ENCODE measurements at places on chromosomes 3 and 15.

DNA sequence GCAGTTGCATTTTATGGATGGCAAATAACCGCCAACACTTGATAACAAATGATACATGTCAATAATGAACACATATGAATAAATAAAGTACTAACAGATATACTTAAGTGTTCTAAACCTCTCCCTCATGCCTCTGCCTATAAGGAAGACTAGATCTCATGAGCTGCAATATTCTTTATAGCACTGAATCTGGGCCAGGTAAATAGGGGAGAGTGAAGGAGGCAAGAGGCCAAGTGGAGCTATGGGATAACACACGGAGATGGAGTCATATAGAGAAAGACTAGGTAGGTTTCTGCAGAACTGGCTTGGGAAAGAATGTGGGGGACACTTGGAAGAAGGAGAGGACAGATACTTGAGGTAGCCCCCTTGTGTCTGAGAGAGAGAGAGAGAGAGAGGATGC lies 354.2 kb upstream of the CFAP20DC start:
- no peaks in the 10 kb centered on the region for H3K36me3 ChIP-seq
- no peak for DNase-seq
- H3K27ac ChIP-seq: no peak overlapping the region
- no peaks in the 10 kb centered on the region for H3K27me3 ChIP-seq
- peaks cover 5% of the 10 kb centered on the region for H3K4me1 ChIP-seq

DNA sequence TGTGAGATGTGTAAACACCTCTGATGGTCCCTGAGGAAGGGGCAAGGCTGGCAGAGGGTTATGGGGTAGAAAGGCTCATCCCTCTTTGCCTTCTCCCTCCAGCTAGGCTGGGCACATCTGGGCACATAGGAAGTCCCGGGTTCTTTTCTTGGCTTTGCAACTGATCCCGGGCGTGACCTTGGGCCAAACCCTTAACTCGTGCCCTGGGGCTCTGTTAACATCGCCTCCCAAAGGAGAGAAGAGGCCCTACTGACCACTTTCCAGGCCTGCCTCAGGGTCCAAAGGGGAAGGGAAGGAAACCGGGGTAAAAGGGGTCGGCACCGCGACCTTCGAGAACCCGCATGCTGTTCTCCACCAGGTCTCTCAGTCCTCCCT lies 549 bp downstream of the C3orf18 start:
- H3K27me3 ChIP-seq: no peaks in the 10 kb centered on the region
- no peak for DNase-seq
- H3K36me3 ChIP-seq: peaks cover 7% of the 10 kb centered on the region
- peak overlapping the region; percentile 69 for H3K4me3 ChIP-seq
- peaks cover 57% of the 10 kb centered on the region for H3K4me1 ChIP-seq
- H3K27ac ChIP-seq: peak overlapping the region; percentile 10

GRCh38 chr15:75051191-75051608 lies 27.8 kb downstream of the PPCDC start:
- H3K27me3 ChIP-seq: no peaks in the 10 kb centered on the region
- peaks cover 22% of the 10 kb centered on the region for H3K36me3 ChIP-seq
- H3K4me3 ChIP-seq: no peak overlapping the region
- peaks cover 15% of the 10 kb centered on the region for H3K4me1 ChIP-seq

GRCh38 chr15:66587749-66588148 lies 22.0 kb upstream of the LCTL start:
- H3K36me3 ChIP-seq: no peaks in the 10 kb centered on the region
- no peak for DNase-seq
- no peak overlapping the region for H3K27ac ChIP-seq

DNA sequence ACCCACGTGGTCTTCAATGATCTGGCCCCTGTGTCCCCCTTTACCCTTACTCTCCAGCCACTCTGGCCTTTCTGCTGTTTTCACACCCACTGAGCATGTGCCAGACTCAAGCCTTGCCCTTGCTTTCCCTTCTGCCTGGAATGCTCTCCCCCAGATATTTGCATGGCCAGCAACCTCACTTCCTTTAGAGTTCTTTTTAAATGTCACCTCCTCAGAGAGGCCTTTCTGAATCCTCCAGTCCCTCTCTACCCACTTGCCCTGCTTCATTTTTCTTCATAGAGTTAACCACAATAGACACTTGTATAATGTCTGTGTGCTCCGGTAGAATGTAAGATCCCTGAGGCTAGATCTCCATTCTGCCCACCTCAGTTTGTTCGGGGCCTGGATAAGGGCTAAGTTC lies 39.4 kb upstream of the TIPARP start:
- no peaks in the 10 kb centered on the region for H3K27me3 ChIP-seq
- H3K4me1 ChIP-seq: no peaks in the 10 kb centered on the region
- no peak overlapping the region for H3K27ac ChIP-seq
- H3K36me3 ChIP-seq: no peaks in the 10 kb centered on the region

- DNase-seq: no peak
- H3K4me1 ChIP-seq: peaks cover 11% of the 10 kb centered on the region
- no peaks in the 10 kb centered on the region for H3K36me3 ChIP-seq
- H3K4me3 ChIP-seq: no peak overlapping the region
- H3K27me3 ChIP-seq: no peaks in the 10 kb centered on the region
These were observed 23.1 kb upstream of the TSEN2 start for GRCh38 chr3:12461097-12461649.

DNA sequence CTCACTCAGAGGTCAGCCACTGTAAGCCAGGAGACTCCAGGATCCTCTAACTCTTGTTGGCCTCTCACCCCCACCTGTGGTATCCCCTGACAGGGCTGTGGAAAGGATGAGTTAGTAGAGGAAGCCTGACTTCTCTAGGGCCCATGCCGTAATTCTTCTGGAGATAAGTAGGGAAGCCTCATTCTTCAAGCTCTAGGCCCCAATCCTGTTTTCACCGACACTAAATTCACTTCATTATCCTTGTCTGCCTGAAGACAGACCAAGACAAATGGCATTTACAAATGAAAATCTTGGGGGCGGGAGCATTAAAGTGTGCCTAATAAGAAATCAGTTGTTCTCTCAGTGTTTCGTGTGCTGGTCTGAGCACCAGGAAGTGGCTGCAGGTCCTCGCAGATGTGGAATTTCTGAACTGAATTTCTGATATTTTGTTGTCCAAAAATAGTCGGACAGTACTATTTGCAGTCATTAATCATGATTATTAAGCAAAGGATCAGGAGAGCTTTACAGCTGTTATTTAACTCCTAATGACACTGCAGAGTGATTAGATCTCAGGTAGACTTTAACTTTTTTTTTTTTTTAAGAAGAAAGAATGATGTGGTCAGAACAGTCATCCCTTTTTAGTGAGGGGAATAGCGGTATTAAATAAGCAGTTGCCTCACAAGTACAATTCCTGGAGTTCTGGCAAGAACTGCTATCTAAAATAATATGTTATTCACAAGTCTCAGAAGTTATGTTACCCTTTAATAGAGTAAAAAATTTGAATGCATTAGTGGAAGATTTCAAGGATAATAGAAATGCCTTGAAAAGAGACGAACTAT lies 58.4 kb downstream of the RBMS3 start:
- no peaks in the 10 kb centered on the region for H3K36me3 ChIP-seq
- H3K4me3 ChIP-seq: no peak overlapping the region
- H3K27me3 ChIP-seq: no peaks in the 10 kb centered on the region
- no peaks in the 10 kb centered on the region for H3K4me1 ChIP-seq
- no peak overlapping the region for H3K27ac ChIP-seq

GRCh38 chr3:165827883-165828282 lies 9.3 kb downstream of the BCHE start:
- no peak for DNase-seq
- H3K4me3 ChIP-seq: no peak overlapping the region
- no peaks in the 10 kb centered on the region for H3K36me3 ChIP-seq

DNA sequence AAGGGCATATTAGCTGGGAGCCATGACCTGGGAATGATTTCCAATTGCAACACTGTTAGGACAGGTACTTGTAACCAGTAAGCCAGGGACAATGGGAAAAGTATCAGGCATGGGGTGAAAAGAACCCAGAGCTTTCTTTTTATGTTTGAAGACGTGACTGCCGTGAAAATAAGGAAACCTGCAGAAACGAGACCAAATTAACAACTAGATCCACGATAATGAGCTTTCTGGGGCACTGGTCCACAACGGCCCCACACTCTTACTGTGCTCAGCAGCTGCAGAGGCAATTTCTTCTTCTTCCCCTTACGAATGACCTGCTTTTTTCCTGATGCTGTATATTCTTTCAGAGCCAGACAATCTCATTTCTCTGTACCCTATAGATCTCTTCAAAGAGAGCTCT lies 11.4 kb downstream of the C3orf49 start:
- H3K27me3 ChIP-seq: no peaks in the 10 kb centered on the region
- H3K27ac ChIP-seq: no peak overlapping the region
- H3K36me3 ChIP-seq: peaks cover 28% of the 10 kb centered on the region
- H3K4me1 ChIP-seq: no peaks in the 10 kb centered on the region
- no peak overlapping the region for H3K4me3 ChIP-seq
- no peak for DNase-seq

DNA sequence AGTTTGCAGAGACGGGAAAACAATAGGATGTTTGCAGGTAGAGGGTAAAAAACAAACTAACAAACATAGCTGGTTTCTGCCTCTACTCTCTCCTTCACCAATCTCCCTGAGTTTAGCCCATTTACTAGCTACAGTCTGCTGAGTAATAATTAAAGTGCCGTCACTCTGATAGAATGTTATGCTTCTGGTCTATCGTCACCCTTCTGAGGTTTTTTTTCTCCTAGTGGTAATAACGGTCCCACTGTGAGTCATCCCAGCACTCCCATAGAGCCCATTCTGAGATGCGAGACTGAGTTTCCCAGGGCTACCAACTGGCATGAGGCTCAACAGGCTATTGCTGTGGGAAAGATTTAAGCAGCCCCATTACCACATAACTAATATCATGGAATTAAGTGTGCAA lies 56.4 kb downstream of the PLAAT1 start:
- H3K27me3 ChIP-seq: peaks cover 5% of the 10 kb centered on the region
- no peak overlapping the region for H3K27ac ChIP-seq
- no peak for DNase-seq
- no peak overlapping the region for H3K4me3 ChIP-seq
- no peaks in the 10 kb centered on the region for H3K4me1 ChIP-seq

- no peaks in the 10 kb centered on the region for H3K4me1 ChIP-seq
- DNase-seq: no peak
- no peaks in the 10 kb centered on the region for H3K27me3 ChIP-seq
- H3K27ac ChIP-seq: no peak overlapping the region
These were observed 533.2 kb upstream of the GBE1 start for GRCh38 chr3:82294609-82295008.

- H3K27ac ChIP-seq: no peak overlapping the region
- no peak for DNase-seq
- H3K4me1 ChIP-seq: peaks cover 3% of the 10 kb centered on the region
- H3K36me3 ChIP-seq: no peaks in the 10 kb centered on the region
These were observed 265.2 kb upstream of the TLE3 start for GRCh38 chr15:70362886-70363285.

- no peaks in the 10 kb centered on the region for H3K27me3 ChIP-seq
- DNase-seq: no peak
- no peaks in the 10 kb centered on the region for H3K4me1 ChIP-seq
- H3K36me3 ChIP-seq: no peaks in the 10 kb centered on the region
- no peak overlapping the region for H3K4me3 ChIP-seq
- H3K27ac ChIP-seq: no peak overlapping the region
These were observed 115.0 kb downstream of the STAG1 start for GRCh38 chr3:136637176-136637575.

- no peak overlapping the region for H3K4me3 ChIP-seq
- H3K27me3 ChIP-seq: peaks cover 10% of the 10 kb centered on the region
- H3K36me3 ChIP-seq: no peaks in the 10 kb centered on the region
- peaks cover 6% of the 10 kb centered on the region for H3K4me1 ChIP-seq
These were observed 265.4 kb upstream of the HES1 start for GRCh38 chr3:193870376-193871219.

- no peaks in the 10 kb centered on the region for H3K27me3 ChIP-seq
- peaks cover 58% of the 10 kb centered on the region for H3K36me3 ChIP-seq
These were observed 6.2 kb upstream of the TMF1 start for GRCh38 chr3:69058180-69058946.

DNA sequence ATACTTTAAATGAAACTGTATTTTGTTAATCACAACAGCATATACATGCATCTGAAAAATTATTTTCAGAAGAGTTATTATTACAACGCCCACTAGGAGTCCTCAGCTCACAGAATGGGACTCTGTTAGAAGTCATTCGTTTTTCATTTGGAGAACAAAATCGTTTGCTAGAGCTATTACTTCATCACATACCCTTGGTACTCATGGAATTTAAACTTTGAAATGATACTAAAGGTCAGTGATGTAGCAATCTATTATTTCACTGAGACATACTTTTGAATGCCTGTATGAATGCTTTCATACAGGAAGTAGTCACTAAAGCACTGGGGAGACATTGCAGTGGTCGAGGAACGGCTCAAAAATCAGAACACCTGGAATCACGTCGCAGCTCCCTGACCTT lies 198.1 kb downstream of the MBNL1 start:
- peaks cover 3% of the 10 kb centered on the region for H3K4me1 ChIP-seq
- H3K27ac ChIP-seq: no peak overlapping the region
- no peak overlapping the region for H3K4me3 ChIP-seq
- H3K27me3 ChIP-seq: no peaks in the 10 kb centered on the region
- H3K36me3 ChIP-seq: peaks cover 35% of the 10 kb centered on the region

DNA sequence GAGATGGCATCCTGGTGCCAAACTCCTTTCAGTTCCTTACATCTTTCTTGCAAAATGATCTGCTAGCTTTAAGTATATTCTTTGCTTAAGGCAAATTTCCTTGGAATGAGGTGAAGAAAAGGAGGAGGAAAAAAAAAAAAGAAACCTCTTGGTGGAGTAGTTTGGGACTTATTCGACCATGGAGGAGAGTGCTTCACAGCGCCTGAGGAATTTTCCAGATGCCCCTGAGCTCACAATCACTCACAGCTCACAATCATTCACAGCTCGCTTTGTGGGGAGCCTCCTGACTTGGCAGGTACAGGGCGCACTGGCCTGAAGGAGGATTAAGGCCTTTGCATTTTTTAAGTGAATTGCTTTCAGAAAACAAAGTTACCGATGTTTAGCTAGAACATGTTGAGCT lies 53.9 kb downstream of the BOC start:
- H3K4me1 ChIP-seq: no peaks in the 10 kb centered on the region
- H3K27me3 ChIP-seq: no peaks in the 10 kb centered on the region
- H3K4me3 ChIP-seq: no peak overlapping the region
- no peak for DNase-seq
- H3K36me3 ChIP-seq: no peaks in the 10 kb centered on the region
- H3K27ac ChIP-seq: no peak overlapping the region

DNA sequence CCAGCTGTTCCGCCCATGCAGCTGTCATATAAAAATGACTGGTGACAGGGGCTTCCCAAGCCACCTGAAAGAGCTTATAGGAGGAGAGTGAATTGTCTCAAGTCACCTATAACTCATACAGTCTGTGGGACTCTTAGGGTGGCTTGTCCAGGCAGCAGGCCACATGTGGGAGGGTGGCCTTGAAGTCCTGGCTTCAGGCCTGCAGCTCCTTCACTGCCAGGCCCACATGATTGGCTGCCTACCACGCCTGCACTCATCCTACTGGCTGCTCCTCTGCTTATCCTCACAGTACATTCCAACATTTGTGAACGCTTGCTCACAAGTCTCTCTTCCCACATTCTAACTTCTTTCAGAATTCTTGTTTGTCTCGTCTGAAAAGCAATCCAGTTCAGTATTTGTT lies 41.1 kb upstream of the TIPARP start:
- DNase-seq: no peak
- H3K4me1 ChIP-seq: no peaks in the 10 kb centered on the region
- H3K27ac ChIP-seq: no peak overlapping the region
- H3K36me3 ChIP-seq: no peaks in the 10 kb centered on the region
- no peak overlapping the region for H3K4me3 ChIP-seq
- no peaks in the 10 kb centered on the region for H3K27me3 ChIP-seq

- H3K27ac ChIP-seq: no peak overlapping the region
- no peak for DNase-seq
- no peaks in the 10 kb centered on the region for H3K27me3 ChIP-seq
- H3K4me1 ChIP-seq: no peaks in the 10 kb centered on the region
- no peaks in the 10 kb centered on the region for H3K36me3 ChIP-seq
- H3K4me3 ChIP-seq: no peak overlapping the region
These were observed 335.2 kb downstream of the GAP43 start for GRCh38 chr3:115958526-115958925.
